ENCODE measurements at places on chromosomes 3 and 15.

GRCh38 chr3:59866076-59866475 lies 816.3 kb upstream of the CFAP20DC start:
- DNase-seq: no peak

DNA sequence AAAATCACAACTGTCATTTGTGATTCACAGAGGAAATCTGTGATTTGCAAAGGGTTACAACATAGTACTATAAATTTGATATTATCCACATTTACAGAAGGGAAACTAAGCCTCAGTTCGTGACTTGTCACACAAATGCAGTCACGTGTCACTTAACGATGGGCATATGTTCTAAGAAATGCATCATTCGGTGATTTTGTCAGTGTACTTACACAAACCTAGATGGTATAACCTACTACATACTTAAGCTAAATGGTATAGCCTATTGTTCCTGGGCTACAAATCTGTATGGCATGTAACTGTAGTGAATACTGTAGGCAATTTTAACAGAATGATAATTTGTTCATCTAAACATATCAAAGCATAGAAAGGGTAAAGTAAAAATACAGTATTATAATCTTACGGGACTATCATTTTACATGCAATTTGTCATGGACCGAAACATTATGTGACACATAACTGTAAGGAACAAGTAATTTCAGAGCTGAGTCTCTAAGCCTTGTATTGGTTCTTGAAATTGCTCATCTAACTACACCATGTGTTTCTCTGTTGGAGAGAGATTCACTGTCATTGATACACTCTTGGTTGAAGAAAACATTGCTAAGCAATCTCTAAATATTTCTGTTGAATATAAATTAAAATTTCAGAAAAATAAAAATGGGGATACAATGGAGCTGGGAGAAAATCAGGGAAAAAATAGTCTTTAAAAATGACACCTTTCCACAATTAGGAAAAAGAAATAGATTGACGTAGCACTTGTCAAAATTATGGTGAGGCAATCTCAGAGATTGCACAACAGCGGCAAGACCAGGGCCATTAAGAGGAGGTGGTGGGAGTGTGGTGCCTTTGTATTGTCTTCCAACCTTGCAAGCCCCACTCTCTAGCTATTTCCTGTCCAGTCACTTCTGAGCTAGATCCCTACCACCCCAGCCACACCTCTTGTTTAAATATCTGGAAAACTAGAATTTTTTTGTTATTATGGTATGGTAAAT lies 645.8 kb upstream of the TBL1XR1 start:
- no peak for DNase-seq

DNA sequence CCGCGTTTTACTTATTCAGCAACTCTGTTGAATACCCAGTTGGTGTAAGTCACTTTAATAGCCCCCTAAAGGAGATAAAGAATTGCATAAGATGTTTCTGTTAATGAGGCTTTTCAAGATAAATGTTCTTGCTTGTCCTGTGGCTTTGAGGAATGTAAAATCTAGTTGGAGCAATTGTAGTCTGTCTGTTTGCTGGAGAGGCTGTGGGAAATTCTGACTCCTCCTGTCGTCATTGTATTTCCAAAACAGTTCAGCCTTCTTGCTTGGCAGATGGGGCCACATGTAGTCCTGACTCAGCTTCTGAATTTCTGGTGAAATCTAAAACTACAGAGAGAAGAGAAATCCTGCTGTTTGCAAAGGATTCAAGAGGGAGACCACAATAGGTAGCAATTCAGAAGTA lies 114.4 kb downstream of the RYR3 start:
- no peak for DNase-seq

GRCh38 chr3:194206320-194206719 lies 70.4 kb downstream of the HES1 start:
- no peak for DNase-seq

DNA sequence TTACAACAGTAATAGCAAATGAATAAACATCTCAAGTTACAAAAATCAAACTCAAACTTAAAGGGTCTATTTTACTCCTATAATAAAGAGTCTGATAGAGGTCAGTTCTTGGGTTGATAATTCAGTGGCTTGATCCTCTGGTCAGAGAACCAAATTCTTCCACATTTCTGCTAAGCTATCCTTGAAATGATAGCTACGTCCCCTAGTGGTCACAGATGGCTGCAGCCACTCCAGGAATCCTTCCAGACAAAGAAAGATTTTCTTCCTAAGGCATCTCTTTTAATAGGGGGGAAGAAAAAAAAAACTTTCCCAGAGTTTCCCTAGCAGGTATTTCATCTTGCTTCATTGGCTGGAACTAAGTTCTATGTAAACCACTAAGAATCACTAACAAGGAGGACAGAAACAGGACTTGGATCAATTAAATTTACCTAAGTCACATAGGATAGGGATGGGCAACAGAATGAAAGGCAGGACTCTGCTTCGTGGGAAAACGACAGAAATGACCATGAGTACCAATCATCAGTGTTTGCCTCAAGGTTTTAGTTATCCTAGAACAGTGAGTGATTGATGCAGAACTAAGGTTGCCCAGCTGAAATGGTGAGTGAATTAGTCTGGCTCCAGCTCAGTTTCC lies 160.7 kb downstream of the STAC start:
- peak; percentile 53 for DNase-seq

DNA sequence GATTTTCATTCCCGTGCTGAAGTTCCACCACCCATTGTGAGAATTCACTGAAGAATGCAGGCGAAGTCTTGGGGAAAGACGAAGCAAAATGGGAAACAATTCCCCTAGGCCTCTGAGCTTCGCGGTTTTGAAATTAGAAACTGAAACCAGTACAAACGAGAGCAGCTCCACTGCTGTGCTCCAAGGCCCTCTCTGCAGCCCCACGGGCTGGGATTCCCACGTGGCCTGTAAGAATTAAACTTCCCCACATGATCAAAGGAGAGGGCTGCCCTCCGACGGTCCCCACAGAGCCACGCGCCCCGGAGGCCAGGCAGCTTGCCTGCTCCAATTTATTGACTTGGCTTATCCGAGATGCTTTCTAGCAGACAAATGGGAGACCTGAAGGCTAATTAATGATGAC lies 144.0 kb downstream of the GREM1 start:
- peak; percentile 30 for DNase-seq

GRCh38 chr15:65619626-65620290 lies 2.0 kb upstream of the SLC24A1 start:
- DNase-seq: no peak

DNA sequence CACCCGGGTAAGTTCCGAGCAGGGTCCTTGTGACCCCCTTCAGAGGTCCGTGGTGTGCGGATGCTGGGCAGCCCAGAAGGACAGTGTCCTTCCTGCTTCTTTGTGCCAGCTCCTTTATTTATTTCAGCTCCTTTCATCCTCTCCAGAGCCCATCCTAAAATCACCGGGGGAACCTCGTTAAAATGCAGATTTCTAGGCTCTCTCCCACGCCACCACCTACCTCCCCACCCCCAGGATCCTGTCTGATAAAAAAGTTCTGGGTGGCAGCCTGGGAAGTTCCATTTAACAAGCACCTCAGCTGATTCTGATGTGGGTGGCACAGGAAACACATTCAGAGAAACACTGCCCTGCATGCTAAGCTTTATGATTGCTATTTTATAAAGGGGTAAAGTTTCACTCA lies 12.5 kb upstream of the IGF1R start:
- DNase-seq: no peak

DNA sequence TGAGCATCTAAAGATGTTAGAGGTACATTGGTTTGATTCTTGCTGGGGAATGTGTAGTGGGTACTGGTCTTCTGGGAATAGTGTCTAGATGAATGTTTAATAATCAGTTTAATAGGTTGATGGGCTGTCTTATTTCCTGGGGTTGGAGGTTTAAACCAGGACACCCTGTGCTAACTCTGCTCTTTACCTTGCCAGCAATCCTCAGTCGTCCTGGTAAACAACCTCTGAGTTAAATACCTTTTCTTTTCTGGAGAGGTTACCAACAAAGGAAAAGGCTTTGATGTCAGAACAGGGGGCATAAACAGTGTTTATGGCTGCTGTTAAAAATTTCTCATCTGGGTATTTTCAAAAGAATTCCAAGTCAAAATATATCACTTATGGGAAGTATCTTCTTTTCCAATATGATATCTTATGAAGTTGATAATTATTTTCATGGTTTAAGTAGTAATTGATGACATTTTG lies 23.5 kb downstream of the MITF start:
- no peak for DNase-seq

GRCh38 chr15:101579631-101580163 lies 72.5 kb downstream of the TM2D3 start:
- no peak for DNase-seq

GRCh38 chr3:170277833-170278580 lies 55.8 kb downstream of the PRKCI start:
- no peak for DNase-seq

DNA sequence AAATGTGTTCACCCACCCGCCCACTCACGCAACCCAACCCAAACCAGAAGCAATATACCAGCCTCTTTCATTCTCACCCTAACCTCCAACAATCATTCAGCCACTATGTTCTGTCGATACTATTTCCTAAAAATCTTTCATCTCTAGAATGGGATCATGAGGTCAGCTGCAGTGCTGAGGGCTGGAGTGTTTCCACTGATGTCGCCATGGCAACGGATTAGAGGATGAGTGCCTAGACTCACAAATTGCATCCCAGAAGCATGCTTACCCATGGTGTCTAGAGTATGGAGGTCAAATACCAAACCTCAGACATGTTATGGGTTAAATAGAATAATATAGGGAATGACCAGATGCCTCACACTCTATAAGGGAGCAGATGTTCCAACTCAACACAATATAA lies 138.5 kb downstream of the GABRB3 start:
- DNase-seq: peak; percentile 7
